ENCODE measurements at places on chromosomes 4 and X.

GRCh38 chrX:111349934-111350333, 62.1 kb downstream of the DCX start:
- no peak for DNase-seq

DNA sequence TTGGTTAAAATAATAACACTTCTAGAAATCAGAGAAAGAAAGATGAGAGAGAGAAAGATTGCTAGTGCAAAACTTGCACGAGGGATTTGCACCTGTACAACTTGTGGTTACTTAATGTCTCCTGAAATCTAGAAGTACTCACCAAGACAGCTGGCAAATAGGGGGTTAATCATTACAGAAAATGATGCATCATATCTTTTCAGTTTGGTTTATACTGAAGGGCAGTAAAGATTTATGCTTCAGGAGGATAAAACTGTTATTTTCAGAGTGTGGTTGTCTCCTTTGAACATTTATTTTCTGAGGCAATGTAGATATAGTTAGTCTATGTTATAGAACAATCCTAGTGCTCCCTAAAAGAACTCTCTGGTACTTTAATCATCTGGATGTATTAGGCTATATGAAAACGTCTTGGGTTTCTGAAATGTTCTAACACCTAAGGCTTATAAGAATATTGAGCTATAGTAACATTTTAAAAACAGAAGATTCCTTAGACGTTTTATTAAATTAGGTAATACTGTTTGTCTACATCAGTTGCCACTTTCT, 13.3 kb downstream of the ATOH1 start:
- no peak for DNase-seq

DNA sequence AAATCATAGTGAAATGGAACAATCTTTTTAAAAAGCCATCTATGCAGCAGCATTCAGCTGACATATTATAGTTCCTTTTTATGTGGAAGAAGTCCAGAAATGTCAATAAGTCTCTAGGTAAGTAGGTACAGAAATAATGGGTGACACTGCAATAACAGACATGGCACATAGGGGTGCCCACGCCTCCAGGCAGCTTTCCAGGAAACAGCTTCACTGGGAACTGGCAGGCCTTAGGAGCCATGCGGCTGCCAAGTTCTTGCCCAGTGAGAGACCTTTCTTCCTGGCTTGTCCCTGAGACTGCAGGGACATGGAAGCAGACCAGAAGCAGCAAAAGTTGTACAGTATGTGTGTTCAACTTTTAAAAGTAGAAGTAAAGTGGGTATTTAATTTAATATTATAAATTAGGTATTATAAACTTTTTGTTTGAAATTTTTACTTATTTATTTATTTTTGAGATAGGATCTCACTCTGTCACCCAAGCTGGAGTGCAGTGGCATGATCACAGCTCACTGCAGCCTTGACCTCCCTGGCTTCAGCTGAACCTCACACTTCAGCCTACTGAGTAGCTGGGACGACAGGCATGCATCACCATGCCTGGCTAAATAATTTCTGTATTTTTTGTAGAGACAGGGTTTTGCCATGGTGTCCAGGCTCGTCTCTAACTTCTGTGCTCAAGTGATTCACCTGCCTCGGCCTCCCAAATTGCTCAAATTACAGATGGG, 12.1 kb upstream of the ETNPPL start:
- no peak for DNase-seq

GRCh38 chr4:178966644-178967043, 1524.4 kb upstream of the AGA start:
- DNase-seq = no peak

- no peak for DNase-seq
These were observed 36.8 kb downstream of the TMPRSS11A start for GRCh38 chr4:67926485-67926884.

DNA sequence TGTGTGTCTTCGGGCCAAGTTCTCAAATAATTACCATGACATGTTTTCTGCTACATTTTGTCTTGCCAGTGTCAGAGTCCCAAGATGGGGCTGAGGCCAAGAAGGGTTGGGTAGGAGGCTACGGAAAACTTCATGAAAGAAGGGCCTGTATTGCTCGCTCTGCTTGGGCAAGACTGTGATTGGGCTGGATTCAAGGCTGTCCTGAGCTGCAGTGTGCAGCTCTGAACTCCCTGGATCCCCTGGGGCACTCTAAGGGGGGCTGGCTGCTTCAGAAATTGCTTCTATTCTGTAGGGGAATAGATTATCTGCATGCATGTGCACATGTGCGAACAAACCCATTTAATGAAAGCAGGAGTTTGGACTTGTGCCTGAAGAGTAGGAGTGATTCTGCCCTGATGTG, 13.6 kb downstream of the TSPAN6 start:
- DNase-seq = no peak

GRCh38 chrX:19514791-19515614, at the start of gene MAP3K15:
MAP3K15 (minus strand) TSS chrX:19515508; CDS start chrX:19515261, 247 bp downstream.
- DNase-seq = no peak

DNA sequence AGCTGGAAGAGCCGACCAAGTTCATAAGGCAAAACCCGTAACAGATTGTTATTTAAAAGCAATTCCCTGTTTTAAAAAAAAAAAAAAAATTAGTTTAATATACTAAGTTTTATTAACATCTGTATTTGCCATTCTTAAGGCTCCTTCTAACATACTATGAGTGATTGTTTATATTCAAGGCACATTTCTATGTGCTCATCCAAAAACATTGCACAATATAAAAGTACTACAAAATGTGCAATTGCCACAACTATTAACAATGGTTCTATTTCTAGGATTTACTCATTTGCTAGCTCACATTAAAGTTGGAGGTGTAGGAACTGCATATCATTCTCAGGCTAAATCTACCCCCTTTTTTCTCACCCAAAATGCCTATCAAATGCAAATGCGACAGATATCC, 46.1 kb downstream of the CNOT6L start:
- no peak for DNase-seq

GRCh38 chrX:122583551-122583950, 600.5 kb upstream of the GRIA3 start:
- DNase-seq = no peak

- no peak for DNase-seq
These were observed 12.8 kb downstream of the RASL11B start for GRCh38 chr4:52874948-52875347.

DNA sequence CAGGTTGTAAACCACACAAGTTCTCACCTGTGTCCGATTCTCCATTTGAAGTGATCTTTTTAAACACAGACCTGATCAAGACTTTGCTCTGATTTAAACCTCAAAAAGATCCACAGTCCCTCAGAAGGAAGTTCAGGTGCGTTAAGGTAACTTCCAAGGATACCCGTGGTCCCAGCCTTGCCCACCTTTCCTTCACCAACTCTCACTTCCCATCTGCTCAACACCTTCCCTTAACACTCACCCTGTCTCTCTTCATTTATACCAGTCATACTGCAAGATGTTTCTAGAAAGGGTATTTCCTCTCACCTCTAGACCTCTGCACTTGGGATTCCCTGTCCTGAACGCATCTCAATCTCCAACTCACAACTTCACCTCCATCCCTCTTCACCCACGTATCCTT, 49.9 kb downstream of the ADGRA3 start:
- no peak for DNase-seq

DNA sequence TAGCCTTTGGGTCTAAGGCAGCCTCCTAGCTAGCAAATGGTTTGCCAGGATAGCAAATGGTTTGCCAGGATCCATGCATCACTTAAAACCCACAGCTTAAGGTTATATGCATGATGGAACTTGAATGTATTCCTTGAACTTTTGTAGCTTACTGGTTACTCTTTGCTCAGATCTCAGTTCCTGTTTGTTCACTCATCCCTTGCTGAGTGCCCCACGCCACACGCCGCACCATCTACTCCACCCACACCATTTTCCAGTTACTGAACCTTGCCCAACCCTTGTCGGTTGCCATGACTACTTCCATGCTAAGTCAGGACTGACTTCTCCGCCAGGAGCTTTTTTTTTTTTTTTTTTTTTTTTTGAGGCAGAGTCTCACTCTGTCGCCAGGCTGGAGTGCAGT, 29.5 kb upstream of the XIAP start:
- DNase-seq = no peak

GRCh38 chr4:88583631-88584470, 8.4 kb upstream of the HERC3 start:
- no peak for DNase-seq

GRCh38 chr4:123869286-123870215, 473.0 kb downstream of the SPRY1 start:
- DNase-seq = no peak

DNA sequence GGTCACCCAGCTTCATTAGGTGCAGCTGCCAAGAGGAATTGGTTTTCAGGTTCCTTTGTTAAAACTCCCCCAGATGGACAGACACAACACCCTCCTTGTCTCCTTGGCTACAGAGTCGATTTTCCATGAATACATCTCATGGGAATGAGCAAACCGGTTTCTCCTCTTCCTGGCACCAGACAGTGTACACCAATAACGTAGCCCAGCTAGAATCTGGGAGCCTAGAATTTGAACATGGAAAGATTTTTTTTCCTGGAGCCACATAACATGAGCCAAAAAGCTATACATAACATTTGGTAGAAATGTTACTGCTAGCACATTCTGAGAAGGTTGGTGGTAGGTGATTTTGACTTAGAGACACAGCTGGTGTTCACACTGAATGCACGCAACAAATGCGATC, 62.9 kb upstream of the SLC34A2 start:
- DNase-seq = no peak

DNA sequence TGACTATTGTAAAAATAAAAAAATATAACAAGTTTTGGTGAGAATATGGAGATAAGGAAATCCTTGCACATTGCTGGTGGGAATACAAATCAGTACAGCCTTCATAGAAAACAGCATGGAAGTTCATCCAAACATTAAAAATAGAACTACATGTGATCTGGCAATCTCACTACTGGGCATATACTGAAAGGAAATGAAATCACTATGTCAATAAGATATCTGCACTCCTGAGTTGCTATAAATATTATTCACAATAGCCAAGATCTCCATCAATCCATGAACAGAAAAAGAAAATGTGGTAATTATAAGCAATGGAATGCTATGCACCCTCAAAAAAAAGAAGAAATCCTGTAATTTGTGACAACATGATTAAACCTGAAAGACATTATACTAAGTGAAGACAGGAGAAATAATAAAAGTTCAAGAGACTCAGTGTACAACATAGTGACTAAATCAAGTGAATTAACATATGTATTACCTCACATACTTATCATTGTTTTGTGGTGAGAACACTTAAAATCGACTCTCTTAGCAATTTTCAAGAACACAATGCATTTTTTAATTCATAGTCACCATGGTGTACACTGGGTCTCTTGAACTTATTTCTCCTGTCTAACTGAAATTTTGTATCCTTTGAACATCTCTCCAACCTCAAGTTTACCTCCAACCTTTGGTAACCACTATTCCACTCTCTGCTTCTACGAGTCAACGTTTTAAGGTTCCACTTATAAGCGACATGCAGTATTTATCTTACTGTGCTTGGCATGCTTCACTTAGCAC, 1703.7 kb upstream of the AGA start:
- DNase-seq = no peak

DNA sequence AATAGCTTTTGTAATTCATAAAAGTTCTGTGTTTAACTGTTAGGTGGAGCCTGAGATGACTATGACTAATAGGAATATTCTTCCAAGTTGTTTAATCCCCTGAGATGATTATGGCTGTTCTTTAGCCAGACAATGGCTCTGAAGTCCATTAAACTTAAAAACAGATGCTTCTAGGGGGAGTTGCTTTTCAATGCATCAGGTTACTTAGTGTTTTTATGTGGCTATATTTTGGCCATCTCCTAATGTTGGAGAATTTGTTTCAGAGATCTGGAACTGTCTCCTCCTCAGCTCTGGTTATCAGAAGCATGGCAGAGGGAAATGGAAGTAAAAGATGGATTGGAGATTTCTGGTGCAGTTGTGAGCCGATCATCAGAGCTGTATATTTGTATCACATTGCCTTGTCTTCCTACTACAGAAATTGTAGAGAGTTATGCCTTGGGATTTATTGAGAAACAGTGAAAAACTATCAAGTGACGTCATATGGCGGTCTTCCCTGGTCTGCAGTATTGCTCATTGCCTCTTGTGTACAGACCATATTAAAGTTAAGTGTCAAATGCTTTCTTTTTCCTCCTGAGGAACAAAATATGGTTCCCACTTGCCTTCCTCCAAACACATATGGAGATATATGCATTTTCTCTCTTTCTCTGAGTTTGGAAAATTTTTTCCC, 29.8 kb downstream of the SGMS2 start:
- no peak for DNase-seq

- DNase-seq = peak; percentile 29
These were observed 32.9 kb upstream of the STX18 start for GRCh38 chr4:4574792-4575191.
